CD4-positive, alpha-beta memory T cell (primary cell): ENCODE measurements at places on chromosomes 6 and 20.

GRCh38 chr6:104563306-104563705 lies 296.4 kb downstream of the HACE1 start:
- no peak for DNase-seq

DNA sequence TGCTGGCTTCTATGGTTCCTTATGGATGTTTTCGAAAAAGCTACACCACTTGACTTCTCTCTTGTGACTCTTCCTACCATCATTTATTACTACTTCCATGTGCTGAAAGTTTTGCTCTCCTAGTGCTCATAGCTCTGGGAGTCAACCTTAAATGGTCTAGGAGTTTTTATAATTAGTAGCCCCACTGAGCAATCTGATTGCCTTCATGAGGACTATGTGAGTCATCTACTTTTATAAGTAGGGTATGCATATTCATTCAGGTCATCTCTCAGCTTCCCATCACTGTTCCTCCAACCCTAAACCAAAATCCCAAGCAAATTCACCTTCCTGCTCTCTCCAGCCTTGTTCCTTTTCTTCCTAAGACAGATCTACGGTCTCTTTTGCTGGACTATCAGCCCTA lies 17.4 kb upstream of the FAXC start:
- no peak for DNase-seq

DNA sequence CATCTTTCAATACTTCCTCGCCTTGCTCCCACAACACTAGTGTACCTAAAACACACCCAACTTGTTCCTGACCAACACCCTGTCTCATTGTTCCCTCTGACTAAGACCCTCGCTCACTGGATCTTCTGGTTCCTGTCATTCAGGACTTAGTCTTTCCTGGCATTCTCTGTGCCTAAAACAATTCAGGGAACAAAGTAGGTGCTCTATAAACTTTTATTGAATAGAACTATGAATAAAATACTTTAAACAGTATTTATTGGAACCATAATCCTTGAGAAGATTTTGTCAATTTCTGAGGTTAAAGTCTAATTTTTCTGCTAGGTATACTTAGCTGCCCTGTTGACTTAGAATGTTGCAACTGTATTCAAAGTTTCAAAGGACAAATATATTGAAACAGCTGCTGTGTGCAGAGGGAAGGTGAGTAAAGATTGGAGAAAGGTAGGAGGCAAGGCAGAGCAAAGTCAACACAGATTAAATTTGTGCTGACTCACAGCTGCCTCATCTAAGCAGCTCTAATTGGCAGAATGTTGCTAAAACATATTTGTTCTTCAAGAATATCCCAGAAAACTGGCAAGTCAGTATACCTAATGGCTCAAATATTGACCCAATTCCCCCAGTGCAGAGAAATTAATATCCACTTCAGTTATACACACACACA lies 37.6 kb downstream of the GSTA2 start:
- no peak for DNase-seq

- DNase-seq = peak; percentile 88
Measured at GRCh38 chr6:6811128-6812009, 222.8 kb downstream of the LY86 start.

DNA sequence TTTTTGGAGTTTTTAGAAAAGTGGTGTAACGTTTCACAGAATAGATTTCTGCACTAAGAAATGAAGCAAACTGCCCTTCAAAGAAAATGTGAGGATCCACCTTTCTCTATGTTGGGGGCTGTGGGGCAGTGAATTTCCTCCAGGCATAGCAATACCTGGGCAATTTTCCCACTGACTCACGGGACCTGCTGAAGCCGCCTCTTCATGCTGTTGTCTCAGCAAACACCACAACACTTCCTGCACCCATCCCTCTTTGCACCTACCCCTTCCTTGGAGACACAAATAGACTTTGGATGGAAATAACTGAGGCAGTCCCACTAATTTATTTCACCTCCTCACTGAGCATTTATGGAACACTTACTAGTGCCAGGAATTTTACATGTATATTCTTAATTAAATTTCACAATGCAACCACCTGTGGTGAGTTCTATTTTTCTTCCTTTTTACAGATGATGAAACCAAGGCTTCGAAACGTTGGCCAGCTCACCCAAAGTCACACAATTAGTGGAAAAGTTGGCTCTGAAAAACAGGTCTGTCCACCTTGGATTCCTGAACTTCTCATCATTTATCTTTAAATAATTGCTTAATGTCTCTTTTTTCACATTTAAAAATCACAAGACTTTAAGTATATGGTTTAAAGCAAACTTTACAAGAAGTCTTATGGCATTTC lies 17.2 kb upstream of the ADGRF1 start:
- no peak for DNase-seq

- DNase-seq = no peak
Measured at GRCh38 chr6:37481711-37482605, 17.7 kb downstream of the CCDC167 start.

DNA sequence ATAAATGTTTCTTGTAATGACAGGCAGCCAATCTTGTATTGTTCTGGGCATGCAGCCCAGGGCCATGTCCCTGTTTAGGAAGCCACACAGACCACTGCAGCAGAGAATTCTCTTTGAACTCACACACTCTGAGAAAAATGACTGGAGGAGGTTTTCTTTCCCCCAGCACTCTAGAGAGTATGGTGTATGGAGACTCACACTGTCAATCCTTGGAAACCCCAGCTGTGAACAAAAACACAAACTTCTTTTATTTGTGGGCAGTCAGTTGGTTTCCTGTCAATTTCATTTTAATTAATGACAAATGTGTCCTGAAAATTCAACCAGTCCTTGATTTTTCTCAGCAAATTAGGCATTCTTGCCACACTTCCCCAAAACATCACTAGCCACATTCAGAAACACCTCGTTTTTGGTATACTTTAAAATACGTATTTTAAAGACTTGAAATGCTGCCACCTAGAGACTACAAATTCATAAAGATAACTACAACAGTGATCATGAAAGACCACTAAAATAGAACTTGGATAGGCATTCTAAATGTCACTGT lies 52.9 kb upstream of the UFL1 start:
- no peak for DNase-seq
